Hematopoietic multipotent progenitor cell (in vitro differentiated cells): ENCODE measurements at places on chromosomes 2 and 18.

- no peak for DNase-seq
Observed at GRCh38 chr18:44096016-44096415, 584.7 kb upstream of the SETBP1 start.

DNA sequence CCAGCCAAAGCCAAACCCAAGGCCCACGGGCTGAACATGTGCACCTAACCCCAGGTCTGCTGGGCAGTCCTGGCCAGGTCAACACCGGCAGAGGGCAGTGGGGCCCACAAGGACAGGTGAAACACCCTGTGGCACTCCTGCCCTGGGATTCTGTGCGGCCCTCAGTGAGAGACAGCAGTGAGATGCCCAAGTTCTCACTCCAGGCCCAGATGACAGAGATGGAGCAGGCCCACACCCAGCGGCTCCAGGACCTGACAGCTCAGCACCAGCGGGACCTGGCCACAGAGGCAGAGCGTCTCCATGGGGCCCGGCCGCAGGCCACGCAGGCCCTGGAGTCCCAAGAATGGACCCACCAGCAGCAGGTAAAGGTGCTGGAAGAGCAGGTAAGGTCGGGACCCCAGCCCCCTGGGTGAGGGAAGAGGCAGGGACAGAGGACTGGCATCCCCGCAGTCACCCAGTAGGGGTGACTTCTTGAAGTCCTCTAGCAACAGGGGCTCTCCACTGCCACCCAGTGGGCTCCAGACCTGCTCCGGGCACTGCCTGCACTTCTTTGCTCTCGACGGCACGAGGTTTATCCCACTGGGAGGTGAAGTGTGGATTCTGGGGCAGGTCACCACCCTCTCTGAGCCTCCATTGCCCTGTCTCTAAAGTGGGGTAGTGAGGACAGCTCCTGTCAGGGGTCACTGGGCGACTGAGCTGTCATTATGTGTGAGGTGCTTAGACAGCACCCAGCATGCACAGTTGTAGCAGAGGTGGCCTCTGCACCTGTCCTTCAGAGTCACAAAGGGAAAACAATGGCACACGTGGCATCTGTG lies 8.8 kb upstream of the SNED1 start:
- no peak for DNase-seq

DNA sequence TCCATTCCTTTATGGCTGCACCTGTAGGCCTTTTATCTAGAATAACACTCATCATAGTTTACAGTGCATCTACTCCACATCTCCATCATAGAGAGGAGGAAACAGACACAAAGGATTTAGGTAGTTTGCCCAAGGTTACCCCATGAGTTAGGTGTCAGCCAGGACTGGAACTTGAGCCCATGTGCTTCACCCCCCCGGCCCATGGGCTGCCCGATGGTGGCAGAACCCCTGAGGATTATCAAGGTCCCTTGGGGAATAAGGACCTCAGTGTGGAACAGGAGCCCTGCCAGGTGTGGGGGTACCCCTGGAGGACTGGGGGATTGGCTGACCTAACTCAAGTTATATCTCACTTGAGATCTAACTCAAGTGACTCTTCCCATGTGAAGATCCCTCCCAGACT lies 146.3 kb upstream of the OTX1 start:
- no peak for DNase-seq

GRCh38 chr2:12970861-12971260 lies 254.1 kb downstream of the TRIB2 start:
- DNase-seq, result no peak

- no peak for DNase-seq
Observed at GRCh38 chr2:8598295-8599165, 83.3 kb upstream of the ID2 start.

- no peak for DNase-seq
Observed at GRCh38 chr2:128157644-128158043, 66.6 kb downstream of the UGGT1 start.

GRCh38 chr18:53991202-53991601 lies 233.3 kb downstream of the MBD2 start:
- no peak for DNase-seq
